Right renal cortex interstitium (tissue), 3 donors: ENCODE measurements at places on chromosomes 2 and 18. TPM values are rescaled to one million over a fixed set of nuclear protein-coding genes. Genes with fewer than 3 reads are reported as not detected.

The RHBDD1 gene
- polyA plus RNA-seq = 30.9 TPM

The LIMS4 gene
- 1.1 TPM for polyA plus RNA-seq

The CPS1 gene
- 4.3 TPM for polyA plus RNA-seq

The SIX2 gene
- 25.3 TPM for polyA plus RNA-seq

The ECEL1 gene
- 13.7 TPM for polyA plus RNA-seq

The PTPRN gene
- not detected for polyA plus RNA-seq

The ASAP2 gene
- polyA plus RNA-seq = 64.4 TPM

The INHA gene
- 0.72 TPM for polyA plus RNA-seq

The BOLL gene
- polyA plus RNA-seq = not detected

The DSC3 gene
- polyA plus RNA-seq = 2.3 TPM

The TRIM54 gene
- 3.2 TPM for polyA plus RNA-seq

The PLEKHH2 gene
- polyA plus RNA-seq = 20.1 TPM

The STARD6 gene
- polyA plus RNA-seq = 0.20 TPM

The GAL3ST2 gene
- 0.37 TPM for polyA plus RNA-seq

DNA sequence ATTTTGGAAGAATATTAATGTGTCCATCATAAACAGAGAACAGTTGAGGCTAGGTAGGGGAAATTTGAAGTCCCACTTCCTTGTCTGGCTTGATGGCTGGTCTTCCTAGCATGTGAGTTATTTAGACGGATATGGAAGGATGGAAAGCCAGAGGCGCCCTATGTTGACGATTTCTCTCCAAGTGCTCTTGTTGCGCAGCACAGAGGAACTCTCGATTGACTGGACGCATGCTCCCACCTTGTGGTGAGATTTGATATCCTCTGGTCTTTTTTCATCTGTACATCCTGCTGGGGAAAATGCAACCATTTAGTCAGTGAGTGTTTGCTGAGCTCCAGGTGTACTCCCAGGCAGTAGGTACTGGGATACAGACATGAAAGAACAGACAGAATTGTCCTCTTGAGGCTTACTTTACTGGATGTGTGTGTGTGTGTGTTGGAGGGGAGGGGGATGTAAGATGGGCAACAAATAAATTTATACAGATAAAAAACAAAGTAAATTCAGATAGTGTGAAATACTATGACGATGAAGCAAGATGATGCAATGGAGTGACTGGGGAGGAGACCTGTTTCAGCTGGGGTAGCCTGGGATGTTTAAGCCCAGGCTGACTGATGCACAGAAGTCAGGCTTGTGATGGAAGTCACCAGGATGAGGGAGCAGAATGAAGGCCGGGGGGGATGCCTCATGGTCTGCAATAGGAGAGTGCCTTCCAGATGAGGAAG lies 137.2 kb downstream of the TRIM43 start:
- DNase-seq = peak; percentile 64

DNA sequence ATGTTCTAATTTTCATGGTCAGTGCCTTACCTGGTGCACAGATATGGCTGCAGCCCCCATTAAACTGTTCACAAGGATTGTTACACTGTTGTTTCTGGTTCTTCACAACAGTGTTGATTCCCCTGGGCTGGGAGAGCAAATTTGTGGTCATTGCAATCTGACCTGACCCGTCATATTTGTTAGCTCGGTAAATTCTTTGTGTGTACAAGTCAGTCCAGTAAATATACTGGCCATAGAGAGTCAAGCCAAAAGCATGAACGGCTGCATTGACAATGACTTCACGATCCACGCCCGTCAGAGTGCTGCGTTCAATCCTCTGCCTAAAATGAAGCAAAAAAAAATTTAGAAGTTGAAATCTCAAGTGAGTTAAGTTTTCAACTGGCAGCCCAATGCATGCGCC lies 134.6 kb downstream of the DHRS9 start:
- no peak for DNase-seq

DNA sequence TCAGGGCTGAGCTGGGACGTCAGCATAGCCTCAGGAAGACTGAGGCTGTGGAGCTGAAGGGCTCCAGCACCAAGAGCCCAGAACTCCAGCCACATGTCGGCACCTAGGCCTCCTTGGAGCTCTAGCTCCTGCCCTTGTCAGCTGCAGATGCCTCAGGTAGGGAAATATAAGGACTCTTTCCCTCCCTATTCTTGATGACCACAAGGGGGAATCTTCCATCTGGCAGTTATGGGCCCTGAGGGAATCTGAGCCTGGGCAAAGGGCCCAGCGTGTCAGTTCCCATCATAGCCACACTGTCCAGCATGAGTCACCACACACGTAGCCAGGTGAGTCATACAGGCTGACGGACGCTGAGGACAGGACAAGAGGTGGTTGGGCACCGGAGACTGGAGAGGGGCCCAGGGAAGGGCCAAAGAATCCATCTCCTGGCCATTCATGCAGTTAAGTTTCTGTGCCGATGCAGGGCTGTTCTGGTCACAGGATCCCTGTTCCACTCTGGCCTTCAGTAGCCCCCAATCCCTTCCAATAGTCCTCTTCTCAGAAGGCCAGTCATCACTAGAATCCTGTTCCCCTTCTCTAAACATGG lies 1.8 kb downstream of the MPV17 start:
- no peak for DNase-seq

- no peak for DNase-seq
Measured at GRCh38 chr2:148670773-148671172, 26.2 kb downstream of the EPC2 start.

GRCh38 chr2:135936524-135936923 lies 48.9 kb downstream of the DARS1 start:
- DNase-seq = no peak

DNA sequence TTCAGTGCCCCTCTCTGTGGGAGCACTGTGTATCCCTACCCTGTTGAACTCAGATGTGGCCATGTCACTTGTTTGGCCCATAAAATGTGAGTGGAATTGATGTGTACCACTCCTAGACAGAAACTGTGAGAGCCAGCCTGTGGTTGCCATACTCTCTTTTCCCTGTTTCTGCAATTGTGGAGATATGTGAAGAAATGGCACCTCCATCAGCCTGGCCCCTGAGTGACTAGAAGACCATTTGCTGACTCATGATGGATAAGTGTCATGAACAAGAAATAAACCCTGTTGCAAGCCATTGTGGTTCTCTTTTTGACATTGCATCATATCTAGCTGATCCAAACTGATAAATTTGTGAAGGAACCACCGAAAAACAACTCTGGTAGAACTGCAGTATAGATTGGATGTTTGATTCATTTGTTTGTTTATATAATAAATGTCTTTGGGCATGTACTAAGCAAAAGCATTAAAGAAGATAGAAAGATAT lies 214.5 kb upstream of the FBXO11 start:
- no peak for DNase-seq

DNA sequence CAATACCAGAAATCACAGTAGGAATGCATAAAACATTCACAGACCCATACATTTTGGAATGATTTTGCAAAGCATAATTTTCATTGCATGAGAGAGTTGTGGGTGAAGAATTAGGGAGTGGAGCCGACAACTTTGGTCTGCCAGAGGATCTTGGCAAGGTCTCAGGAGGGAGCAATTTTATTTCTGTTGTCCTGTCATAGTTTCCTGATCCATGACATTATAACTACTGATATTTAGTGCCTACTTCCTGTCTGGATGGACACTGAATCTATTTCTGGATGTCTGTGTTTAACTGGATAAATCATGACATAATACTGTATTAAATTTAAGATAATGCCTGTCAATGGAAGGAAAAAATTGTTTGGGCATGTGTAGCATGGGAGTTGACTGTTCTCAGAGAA lies 2.4 kb downstream of the ITGA4 start:
- DNase-seq = no peak

DNA sequence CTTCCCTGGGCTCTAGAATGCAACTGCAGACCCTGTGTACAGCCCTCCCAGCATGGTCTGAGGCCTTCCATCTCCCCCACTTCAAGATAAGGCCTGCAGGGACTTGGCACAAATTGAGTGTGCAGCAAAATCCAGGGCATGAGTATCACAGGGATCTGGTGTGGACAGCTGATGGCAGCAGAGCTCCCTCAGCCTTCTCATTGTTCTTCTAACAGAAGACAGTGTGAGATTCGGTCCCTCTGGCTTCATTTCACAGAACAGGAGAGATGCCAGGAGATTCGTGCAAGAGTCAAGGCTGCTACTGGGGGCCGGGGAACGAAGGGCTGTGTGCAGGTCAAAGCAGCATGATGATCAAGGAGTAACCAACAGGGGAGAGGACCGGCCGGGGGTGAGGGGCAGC lies 85.8 kb downstream of the UXS1 start:
- DNase-seq = no peak

DNA sequence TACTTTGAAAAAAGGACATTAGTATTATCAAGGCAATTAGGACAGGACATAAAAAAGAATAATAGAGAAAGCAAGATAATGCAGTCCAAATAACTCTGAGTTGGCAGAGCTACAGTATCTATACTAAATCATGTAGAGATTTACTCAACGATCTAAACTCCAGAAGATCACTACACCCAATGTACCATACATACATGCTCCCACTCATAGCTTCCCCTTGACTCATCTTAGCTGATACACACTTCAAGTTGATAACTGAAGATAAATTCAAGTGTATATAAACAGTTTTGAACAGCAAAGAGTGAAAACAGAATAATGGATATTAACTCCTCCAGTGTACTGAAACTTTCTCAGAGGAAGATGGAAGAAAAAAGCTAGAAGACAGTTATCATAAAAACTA lies 78.5 kb downstream of the SESTD1 start:
- no peak for DNase-seq

- no peak for DNase-seq
Measured at GRCh38 chr2:217559084-217559483, 443.7 kb downstream of the TNS1 start.

DNA sequence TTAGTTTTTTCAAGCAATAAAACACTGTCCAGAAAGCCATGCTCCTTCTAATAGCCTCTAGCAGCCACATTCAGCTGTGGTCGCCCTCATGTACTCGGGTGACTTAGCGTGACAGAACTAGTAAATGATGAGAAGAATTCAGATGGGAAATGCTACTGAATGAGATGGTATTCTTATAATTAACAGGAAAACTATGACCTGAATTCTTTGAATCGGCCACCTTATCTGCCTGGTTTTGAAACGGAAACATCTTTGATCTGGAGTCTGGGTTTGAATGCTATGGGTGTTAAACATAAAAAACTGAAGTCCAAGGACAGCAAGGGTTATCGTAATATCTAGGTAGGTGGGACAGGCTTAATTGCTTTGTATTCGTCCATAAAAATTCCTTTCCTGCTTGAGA lies 138.8 kb upstream of the DNMT3A start:
- no peak for DNase-seq

- no peak for DNase-seq
Measured at GRCh38 chr18:3623769-3624545, 174.0 kb downstream of the TGIF1 start.

- no peak for DNase-seq
Measured at GRCh38 chr2:118219611-118220010, 131.3 kb downstream of the INSIG2 start.

DNA sequence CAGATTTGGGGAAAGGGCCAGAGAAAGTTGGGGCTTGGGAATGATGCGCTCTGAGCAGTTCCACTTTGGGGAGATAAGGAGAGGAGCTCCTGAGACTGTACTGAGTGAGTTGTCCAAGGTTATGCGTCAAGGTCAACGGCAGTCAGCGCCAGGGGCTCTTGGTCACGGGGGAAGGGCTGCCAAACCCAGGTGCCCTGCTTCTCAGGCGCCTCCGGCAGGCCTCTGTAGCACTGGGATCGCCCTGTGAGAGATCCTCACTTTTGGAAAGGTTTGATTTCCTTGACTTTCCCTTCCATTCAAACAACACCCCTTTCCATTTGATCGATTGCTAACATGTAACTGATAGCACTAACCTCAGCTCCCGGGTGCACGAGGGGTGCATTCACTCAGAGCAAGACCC lies 136.5 kb upstream of the SOX11 start:
- no peak for DNase-seq

- no peak for DNase-seq
Measured at GRCh38 chr2:48600917-48601316, 16.7 kb upstream of the GTF2A1L start.

GRCh38 chr2:223976635-223977226 lies 19.5 kb downstream of the MRPL44 start:
- DNase-seq = no peak

- DNase-seq = no peak
Measured at GRCh38 chr2:144117086-144117485, 402.8 kb downstream of the ZEB2 start.

- DNase-seq = no peak
Measured at GRCh38 chr2:176544991-176545956, 276.0 kb downstream of the MTX2 start.

- no peak for DNase-seq
Measured at GRCh38 chr2:147368306-147368705, 476.5 kb upstream of the ACVR2A start.

DNA sequence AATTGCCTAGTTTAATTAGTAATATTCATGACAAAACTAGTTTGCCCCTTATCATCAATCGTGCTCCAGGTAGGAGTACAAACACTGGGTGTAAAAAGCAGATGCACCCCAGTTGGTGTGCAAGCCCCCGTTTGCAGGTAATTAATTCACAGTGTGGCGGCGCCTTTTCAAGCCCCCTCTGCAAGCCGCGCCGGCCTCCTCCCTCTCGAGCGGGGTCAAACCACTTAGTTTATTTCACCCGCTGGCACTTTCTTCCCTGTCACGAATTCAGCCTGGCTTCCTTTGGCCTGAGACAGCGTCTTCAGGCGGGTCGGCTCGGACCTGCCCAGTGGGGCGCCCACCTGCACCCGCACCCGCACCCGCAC lies 64.7 kb upstream of the MAPRE2 start:
- DNase-seq = no peak

DNA sequence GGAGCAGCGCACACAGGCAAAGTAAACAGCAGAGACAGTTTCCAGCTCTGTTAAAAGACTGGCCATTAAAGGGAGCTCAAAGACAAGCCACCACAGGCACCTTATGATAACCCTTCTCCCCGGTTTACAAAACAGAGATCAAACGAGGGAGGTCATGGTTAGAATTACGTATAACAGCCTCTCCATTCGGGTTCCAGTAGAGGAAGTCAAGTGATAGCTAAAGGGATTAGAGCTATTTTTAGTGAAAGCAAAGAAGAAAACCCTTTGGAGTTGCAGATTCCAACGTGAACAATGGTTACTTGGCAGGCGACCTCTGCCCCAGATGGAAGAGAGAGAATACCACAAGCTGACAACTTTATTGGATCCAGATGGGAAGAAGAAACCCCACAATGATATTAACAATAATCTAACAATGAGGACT lies 31.2 kb upstream of the EDAR start:
- DNase-seq = no peak

GRCh38 chr2:119702918-119703401 lies 24.0 kb downstream of the TMEM177 start:
- no peak for DNase-seq

DNA sequence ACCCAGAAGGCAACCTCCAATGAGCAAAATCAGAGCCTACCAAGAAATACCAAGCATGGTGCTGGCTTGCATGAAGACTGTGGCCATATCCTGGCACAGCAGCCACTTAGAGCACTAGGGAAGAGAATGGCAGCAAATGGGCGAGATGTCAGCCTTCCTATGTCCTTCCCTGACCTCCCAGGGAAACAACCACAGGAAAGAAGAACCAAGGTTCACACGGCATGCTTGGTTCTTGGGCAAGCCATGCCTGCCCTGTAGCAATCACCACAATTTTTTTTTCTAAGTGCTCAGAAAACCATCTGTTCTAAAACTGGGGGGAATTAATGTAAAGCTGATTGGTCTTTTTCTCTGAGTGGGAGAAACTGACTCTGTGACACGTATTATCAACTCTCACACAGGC lies 27.8 kb downstream of the GALNT14 start:
- DNase-seq = no peak

- peak; percentile 10 for DNase-seq
Measured at GRCh38 chr18:29874519-29875098, 1167.9 kb downstream of the DSC3 start.

- DNase-seq = no peak
Measured at GRCh38 chr2:13560322-13560721, 843.6 kb downstream of the TRIB2 start.

- DNase-seq = no peak
Measured at GRCh38 chr2:213476641-213477040, 192.4 kb downstream of the SPAG16 start.
